Activated T-helper 1 cell treated with Interleukin-2 at 50 U/mL for 16 hours (primary cell): ENCODE measurements at places on chromosomes 6 and 20.

GRCh38 chr6:153852481-153852880 lies 186.6 kb upstream of the OPRM1 start:
- no peak for DNase-seq

GRCh38 chr6:96913621-96914020 lies 10.9 kb upstream of the KLHL32 start:
- DNase-seq: no peak

DNA sequence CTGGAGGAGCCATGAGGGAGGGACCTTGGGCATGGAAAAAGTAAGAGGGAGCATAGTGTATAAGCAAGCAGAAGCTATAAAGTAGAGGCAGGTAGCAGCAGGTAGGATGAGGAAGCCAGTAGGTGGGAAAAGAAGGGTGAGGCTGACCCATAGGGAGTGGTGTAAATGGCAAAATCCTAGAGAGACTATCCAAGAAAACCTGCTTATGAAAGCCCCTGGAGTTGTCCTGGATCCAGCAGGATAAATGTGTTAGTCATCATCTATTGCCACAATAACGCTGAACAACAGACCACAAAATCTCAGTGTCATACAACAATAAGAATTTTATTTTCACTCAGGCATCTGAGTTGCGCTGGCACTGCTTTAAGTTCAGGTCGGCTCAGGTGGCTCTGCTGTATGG lies 30.2 kb downstream of the CHD6 start:
- DNase-seq: no peak

GRCh38 chr6:24072038-24072746 lies 53.8 kb upstream of the NRSN1 start:
- DNase-seq: no peak

GRCh38 chr6:31356946-31357466 lies at the start of gene HLA-B:
TSS of gene HLA-B (minus strand) at chr6:31357179. CDS start at chr6:31357158, 21 bp downstream.
- DNase-seq: peak; percentile 60
